NCI-H2171 (cell line): ENCODE measurements at places on chromosomes 5 and 9.

DNA sequence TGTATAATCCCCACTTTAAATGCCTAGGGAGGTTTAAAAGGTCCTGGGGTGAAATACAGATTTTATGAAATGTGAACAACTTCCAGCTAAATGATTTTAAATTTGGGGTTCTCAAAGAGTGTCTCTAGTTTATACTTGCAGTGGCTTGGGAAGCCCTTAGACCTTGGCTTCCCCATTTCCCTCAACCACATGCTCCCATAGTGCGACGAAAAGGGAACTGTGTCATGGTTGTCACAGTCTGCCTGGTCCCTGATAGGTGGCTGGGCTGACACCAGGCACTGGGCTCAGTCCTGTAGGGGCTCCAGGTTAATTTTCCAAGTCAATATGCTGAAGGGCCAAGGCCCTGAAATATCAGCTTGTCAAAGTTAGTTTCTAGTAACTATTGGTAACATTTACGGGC, 10.4 kb upstream of the CXCL14 start:
- DNase-seq = no peak

DNA sequence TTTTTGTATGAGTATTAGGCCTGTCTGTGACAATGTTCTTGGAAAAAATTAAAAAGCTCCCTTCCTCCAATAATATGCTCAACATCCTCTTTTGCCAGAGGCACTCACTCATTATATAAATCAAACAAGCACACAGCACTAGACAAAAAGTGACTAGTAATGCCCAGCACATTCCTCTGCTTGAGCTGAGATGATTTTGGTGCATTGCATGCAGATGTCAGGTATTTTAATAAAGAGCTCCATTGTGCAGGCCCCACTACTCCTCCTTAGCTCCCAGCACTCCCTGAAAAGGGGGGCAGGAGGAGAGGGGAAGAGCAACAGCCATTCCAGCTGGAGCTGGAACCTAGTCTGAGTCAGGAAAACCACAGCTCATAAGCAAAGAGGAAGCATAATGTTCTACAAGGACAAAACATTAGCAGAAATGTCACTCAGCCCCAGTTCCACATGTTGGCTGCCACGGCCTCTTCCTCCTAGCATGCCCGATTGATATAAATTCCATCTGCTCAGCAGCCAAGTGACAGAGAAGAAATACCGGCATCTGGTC, 348.5 kb downstream of the BNC2 start:
- DNase-seq = no peak

DNA sequence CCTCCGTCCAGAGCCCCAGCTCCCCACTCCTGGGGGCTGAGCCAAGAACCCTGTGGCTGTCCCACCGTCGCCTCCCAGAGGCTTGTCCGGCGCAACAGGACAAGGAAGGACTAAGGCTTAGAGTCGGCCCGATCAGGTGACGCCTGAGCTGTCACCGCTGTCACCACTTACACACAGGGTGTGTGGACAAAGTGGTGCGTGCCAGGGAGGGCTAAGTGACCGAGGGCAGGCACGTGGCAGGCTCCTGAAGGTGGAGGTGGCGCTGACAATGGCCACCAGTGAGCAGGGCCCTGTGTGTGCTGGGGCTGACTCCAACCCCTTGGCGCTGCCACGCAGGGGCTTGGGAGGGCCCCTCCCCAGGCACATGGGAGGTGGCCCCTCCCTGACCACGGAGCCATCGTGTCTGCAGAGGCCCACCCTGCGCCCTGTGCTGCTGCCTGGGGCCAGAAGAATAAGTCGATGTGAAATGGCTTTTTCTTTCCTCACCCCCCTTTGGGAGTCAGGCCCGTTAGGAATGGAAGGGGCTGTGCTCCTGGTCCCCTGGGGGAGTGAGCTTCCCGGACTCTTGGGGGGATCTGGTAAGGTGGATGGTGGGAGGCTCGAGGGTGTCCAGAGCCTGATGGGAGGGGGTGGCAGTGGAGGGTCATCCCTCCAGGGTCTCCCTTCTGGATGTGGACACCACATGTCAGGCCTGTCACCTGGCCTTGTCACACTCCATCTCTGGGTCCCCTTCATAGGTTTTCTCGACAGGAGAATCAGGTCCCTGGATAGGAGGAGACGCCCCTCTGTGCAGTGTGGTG, 2.6 kb upstream of the GPSM1 start:
- no peak for DNase-seq

DNA sequence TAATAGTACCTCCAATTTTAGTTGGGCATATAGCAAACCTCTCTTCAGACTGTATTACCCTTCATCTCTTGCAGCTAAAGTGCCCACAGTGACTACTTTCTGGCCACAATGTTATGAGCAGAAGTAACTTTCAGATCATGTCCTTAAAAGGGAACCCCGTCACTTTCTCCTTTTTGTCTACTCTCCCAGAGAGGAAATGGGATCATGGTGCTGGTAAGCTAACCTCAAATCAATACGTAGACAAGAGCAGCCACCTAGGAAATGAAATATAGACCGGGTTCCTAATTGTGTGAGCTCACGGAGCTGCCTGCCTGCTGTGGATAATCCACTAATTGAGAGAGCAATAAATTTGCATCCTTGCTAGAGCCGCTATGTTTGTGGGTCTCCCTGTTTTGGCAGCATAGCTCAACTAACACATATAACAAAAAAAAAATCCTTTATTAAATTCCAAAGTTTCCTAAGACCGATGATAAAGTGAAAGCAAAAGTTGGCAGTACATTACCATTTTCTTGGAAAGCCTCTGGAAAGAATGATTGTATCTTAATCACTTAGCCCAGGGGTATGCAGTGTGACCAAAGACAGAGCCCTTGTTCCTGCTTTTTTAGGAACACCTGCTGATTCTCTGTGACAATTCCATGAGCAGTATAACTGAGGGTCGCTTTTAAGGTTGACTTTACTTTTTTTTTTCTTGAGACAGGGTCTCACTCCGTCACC, 5.6 kb upstream of the IL7R start:
- no peak for DNase-seq

- DNase-seq = no peak
Measured at GRCh38 chr9:98790842-98791607, 5.3 kb downstream of the ANKS6 start.

DNA sequence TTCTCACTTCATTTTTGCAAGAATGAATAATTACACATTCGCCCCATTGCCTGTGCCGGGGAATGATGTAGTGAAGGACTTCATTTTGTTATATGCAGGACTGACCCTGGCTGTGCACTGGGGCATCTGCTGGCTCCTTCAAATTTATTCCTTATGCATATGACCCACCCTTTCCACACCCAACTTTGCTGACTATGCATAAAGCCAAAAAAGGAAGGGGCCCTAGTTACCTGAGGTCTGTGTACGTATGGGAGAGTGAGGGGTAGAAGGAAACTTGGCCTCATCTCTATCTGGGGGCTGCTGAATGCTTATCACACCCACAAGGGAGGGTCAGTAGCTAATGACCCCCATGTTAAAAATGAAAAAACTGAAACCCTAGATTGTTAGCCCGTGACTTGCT, 259.6 kb downstream of the SMARCA2 start:
- DNase-seq = no peak

- no peak for DNase-seq
Measured at GRCh38 chr5:73890569-73890968, 264.6 kb downstream of the ARHGEF28 start.

GRCh38 chr5:93573354-93574351, 7.4 kb downstream of the NR2F1-AS1 start:
- DNase-seq = no peak

GRCh38 chr9:72476617-72477437, 44.6 kb upstream of the TMC1 start:
- DNase-seq = no peak

GRCh38 chr9:137688725-137689124, 69.9 kb downstream of the EHMT1 start:
- DNase-seq = no peak

DNA sequence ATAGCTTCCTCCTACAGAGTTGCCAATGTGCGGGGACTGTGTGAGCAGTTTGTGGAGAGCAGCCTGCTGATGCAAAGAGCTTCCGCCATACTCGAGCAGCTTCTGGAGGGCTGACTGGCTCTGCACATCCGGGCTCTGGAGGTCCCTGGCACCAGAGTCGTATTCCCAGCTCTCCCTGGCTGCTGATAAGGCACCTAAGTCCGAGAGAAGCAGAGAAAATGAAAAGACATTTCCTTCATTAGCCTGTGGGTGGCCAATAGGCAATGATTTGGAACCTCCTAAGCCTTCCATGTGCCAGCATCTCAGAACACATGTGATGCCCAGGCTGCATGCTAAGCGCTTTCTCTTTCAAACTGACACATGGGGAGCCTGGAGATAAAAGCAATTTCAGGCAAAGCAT, 94.3 kb downstream of the TSSK1B start:
- DNase-seq = no peak

- DNase-seq = no peak
Measured at GRCh38 chr5:91049112-91049511, 334.0 kb downstream of the ARRDC3 start.

- DNase-seq = no peak
Measured at GRCh38 chr5:138573949-138574670, 1.1 kb downstream of the HSPA9 start.

- no peak for DNase-seq
Measured at GRCh38 chr5:178376921-178377582, 144.4 kb upstream of the PHYKPL start.

GRCh38 chr9:127419348-127419747, 4.8 kb upstream of the ZNF79 start:
- no peak for DNase-seq

GRCh38 chr5:113373426-113373825, 61.4 kb downstream of the TSSK1B start:
- DNase-seq = no peak

GRCh38 chr5:96373381-96373733, 59.7 kb downstream of the PCSK1 start:
- DNase-seq = no peak

GRCh38 chr9:125509476-125509875, 197.5 kb downstream of the MAPKAP1 start:
- peak; percentile 31 for DNase-seq
